ENCODE measurements at places on chromosomes 3 and 15.

- DNase-seq = no peak
Measured at GRCh38 chr15:34791701-34792100, 3.6 kb downstream of the ACTC1 start.

DNA sequence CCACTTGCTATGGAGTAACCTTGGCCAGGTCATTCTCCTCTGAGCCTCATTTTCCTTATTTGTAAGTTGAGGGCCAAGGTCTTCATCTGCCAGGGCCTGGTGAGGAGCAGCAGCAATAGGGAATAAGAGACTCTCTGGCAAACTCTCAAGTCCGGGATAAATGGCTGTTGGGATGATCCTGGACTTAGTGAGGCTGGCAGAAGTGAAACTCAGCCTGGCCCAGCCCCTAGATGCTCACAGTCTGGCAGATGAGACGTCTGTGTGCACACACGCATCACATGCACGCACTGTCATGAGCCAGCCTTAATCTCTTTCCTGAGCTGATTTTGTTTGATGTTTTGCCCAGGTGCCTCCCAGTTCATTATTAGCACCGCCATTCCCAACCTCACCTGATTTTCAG lies 26.8 kb downstream of the SLC6A6 start:
- peak; percentile 15 for DNase-seq

GRCh38 chr3:33578325-33579177 lies 138.3 kb upstream of the UBP1 start:
- DNase-seq = no peak

- no peak for DNase-seq
Measured at GRCh38 chr15:73885954-73886700, 12.8 kb downstream of the TBC1D21 start.

- no peak for DNase-seq
Measured at GRCh38 chr3:39668420-39668819, 141.0 kb upstream of the MYRIP start.

DNA sequence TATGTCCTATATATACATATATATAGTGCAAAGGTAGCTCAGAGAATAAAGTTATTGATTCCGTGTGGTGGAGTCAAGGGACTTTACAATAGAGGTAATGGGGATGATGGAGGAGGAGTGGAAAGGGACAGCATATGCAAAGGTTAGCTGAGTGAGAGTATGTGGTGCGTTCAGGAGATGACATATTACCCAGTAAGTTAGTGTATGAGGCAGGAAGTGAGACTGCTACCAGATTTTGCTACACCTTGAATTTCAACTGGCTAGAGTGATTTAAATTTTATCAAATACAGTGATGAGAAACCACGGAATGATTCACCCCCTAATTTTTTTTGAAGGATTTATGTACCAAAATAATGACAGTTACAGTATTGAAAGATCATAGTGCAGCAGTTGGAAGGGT lies 2.8 kb downstream of the ACTL6A start:
- no peak for DNase-seq

DNA sequence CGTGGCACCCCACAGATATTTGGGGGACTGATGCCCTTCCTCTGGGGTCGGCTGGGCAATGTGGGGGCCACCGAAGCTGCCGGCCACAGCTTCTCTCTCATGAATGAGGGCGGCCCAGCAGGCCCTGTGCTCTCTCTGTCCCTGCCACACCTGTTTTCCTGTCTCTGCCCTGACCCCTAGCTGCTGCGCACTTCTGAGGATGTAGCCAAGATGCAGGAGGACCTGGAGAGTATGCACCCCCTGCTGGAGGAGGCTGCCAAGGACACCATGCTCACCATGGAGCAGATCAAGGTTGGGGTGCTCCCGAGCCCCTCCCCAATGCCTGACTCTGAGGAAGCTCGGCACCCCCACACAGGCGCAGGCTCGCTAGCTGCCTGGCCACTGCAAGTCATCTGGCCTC lies 59.7 kb downstream of the SEMA3G start:
- no peak for DNase-seq

- DNase-seq = no peak
Measured at GRCh38 chr3:29057326-29057725, 223.5 kb upstream of the RBMS3 start.

DNA sequence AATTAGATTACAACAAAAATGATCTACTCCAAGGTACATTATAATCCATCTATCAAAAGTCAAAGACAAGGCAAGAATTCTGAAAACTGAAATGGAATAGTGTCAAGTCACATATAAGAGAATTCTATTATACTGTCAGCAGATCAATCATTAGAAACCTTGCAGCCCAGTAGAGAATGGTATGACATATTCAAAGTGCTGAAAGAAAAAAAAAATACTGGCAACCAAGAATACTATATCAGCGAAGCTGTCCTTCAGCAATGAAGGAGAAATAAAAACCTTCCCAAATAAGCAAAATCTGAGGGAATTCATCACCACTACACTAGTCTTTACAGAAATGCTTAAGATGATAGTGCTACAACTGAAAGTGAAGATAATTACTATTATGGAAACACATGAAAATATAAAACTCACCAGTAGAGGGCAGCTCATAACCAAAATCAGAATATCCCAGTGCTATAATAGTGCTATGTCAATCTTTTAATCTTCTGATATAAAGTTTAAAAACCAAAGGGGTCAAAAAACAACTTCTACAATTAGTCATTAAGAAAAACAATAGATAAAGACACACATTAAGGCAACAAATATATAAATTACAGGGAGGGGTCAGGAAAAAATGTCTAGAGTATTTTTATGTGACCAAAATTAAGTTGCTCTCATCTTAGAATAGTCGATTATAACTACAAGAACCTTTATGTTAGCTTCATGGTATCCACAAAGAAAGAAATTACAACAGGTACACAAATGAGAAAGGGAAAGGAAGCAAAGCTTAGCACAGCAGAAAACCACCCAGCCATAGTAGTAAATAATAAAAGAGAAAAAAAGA lies 190.7 kb upstream of the CNTN6 start:
- DNase-seq = no peak

DNA sequence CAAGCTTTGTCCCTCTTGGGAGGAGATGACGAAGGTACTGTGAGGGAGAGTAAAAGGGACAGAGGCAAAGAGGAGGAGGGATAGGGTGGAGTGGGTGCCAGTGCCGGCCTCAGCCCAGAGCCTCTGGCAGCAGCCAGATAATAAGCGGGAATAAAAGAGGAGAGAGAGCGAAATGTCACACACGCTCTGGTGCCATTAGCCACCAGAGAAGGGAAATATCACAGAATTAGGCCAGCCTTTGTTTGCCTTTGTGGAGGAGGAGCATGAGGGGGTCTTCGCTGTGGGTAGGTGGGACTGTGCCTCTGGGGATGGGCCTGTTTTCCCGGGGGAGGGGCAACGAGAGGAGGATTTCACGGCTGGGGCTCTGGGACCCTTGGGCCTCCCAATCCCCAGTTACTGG lies 67.8 kb downstream of the LINGO1 start:
- no peak for DNase-seq

- no peak for DNase-seq
Measured at GRCh38 chr3:194582196-194582905, 50.9 kb downstream of the TMEM44 start.

DNA sequence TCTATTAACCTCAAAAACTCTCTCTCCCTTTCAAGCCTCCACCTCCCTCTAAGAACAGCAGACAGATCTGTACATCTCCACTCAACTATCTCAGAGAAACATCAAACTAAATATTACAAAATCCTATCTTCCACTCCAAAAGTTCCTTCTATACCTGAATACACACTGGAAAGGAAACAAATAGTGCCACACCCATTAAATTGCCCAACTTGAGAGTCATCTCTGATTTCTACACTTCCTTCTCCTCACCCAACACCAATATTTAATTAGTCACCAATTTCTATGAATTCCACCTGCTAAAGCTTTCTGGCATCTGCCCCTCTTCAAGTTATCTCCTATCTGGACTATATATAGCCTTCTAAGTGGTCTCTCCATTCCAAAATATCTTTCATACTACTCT lies 65.8 kb downstream of the PEAK1 start:
- DNase-seq = no peak

- DNase-seq = no peak
Measured at GRCh38 chr15:29233566-29233965, 36.1 kb downstream of the NSMCE3 start.

- no peak for DNase-seq
Measured at GRCh38 chr15:87711026-87711425, 545.5 kb downstream of the NTRK3 start.

DNA sequence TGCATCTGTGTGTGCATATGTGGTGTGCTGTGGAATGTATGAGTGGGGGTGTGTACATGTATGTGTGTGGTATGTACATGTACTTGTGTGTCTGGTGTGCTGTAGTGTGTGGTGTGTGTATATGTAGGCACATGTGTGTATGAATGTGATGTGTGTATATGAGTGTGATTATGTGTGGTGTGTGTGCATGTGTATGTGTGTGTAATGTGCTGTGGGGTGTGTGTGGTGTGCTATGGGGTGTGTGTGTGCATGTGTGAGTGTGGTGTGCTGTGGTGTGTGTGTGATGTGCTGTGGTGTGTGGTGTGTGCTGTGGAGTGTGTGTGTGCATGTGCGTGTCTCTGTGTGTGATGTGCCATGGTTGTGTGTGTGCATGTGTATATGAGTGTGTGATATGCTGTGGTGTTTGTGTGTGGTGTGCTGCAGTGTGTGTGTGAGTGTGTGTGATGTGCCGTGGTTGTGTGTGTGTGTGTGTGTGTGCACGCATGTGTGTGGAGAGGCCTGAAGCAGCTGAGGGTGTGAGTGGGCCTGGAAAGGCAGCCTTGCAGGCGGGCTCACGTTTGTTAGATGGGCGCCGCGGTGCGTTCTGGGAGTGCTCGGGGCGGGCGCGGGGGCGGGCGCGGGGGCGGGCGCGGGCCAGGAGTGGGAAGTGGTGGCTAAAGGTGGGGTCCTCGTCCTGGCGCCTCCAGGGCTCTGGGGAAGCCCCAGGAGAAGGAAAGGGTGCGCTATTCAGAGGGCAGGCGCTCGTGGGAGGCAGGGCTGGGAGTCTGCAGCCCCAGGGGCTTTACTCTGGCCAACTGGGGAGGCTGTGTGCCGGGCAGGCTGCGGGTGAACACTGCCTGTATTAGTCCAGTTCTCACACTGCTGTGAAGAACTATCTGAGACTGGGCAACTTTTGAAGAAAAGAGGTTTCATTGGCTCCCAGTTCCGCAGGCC lies 116.9 kb downstream of the GABRG3 start:
- DNase-seq = no peak

GRCh38 chr3:23527326-23527725 lies 278.4 kb upstream of the UBE2E1 start:
- no peak for DNase-seq

- no peak for DNase-seq
Measured at GRCh38 chr3:69104586-69104985, 17.8 kb downstream of the LMOD3 start.

GRCh38 chr3:32842531-32842931 lies 24.7 kb downstream of the TRIM71 start:
- DNase-seq = no peak

- peak; percentile 9 for DNase-seq
Measured at GRCh38 chr3:9552252-9552999, 1.2 kb downstream of the LHFPL4 start.

DNA sequence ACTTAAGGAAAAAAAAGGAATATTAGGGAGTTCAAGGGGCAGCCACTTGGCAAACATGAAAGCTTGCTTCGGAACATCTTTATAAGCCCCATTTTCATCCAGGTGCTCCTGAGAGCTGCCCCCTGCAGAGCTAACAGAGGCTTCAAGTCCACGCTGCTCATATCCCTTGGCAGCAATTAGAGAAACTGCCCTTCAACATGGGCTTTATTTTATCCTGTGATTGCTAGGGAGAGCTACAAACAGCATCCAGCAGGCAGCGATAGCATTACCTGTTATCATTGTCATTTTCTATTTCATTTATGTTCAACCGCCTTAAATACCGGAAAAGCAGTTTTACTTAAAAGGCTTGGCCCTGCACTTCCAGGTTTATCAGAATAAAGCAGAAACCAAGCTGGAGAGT lies 68.4 kb upstream of the MCTP2 start:
- no peak for DNase-seq

DNA sequence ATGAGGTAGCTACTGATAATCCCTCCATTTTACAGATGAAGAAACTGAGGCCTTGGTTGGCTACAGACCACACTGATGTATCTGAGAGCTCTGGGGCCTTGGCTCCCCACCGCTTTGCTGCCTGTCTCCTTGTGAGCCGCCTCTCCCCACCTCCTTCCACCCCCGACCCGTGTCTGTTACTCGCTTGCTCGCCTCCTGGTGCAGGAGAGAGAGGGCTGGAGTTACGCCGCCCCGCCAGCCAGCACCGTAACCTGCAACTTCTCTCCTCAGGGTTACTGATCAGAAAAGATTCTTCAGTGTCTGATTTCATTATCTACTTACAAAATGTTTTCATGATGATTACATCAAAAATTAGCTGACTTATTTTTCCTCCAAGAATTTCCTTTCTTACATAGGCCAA lies 34.1 kb downstream of the TM2D3 start:
- DNase-seq = no peak

DNA sequence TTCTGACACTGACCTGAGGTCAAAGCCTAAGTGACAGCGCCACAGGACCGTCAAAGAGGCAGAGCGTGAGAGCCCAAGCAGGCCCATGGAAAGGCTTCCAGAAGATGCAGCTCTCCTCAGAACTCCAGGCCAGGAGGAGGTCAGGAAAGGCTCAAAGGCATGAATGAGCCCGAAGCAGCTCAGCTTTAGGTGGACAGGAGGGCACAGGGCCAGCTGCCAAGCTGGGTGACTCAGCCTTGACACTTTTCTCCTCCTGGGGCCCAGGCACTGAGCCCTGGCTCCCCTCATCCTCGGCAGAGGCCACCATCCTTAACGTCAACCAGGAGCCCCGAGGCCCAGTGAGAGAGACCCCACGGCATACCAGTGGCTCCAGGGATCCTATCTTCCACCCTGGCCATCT lies 62.9 kb downstream of the ADCY5 start:
- DNase-seq = no peak

GRCh38 chr3:126442856-126443242 lies 32.8 kb downstream of the ZXDC start:
- no peak for DNase-seq

DNA sequence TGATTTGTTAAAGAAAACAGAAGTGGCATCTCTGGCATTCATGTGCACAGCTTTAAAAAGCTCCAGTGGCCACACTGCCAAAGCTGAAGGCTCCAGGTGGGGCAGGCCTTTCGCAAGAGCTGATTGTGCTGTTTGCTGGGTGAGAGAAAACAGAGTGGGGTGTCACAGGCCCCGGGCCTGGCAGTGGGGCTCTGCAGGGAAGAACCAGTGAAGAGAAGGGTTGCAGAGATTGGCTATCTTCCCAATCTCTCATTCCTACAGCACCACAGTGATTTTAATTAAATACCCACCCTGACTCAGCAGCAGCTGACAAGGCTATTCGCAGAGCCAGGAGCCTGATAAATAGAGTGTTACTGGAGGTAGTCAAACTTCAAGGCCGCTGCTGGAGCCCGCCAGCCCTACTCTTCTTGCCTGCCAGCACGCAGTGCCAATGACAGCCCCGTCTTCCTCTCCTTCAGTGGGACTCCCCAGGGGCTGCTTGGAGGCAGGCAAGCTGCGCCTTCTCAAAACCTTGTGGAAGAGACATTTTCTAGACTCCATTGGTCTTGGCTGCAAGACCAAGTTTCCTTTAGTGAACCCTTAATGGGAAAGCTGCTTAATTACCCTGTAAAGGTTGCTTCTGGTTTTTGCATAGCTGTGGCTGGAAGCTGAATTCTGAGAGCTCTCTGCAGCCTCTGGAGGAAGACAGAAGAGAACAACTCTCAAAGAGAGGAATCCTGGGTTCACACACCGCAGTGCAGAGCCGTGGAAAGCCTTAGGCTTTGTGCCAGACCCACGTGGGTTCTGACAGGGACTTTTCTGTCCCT lies 225.8 kb upstream of the SLCO3A1 start:
- DNase-seq = no peak

- DNase-seq = no peak
Measured at GRCh38 chr3:62688812-62689211, 186.4 kb downstream of the CADPS start.

- DNase-seq = no peak
Measured at GRCh38 chr3:26198609-26199008, 408.7 kb downstream of the OXSM start.

Measured in T-helper 9 cell (primary cell).